Tibial artery (tissue), 4 donors: ENCODE measurements at places on chromosomes 1 and 21.

DNA sequence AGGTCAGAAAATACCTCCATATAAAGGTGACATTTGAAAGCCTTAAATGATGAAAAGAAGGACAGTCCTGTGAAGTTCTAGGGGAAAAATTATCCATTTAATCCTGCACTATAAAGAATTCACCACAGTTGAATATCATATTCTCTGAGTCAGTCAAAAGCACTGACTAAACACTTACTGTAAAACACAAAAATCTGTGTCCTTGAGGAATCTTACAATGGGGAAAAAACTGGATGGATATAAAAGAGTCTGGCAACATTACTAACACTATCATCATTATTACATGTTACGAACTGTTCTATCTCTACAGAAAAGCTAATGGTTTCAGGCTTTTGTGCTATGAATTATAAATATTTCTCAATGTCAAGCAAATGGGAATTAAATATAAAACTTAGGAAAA lies 42.4 kb upstream of the HP1BP3 start:
- DNase-seq, result no peak

DNA sequence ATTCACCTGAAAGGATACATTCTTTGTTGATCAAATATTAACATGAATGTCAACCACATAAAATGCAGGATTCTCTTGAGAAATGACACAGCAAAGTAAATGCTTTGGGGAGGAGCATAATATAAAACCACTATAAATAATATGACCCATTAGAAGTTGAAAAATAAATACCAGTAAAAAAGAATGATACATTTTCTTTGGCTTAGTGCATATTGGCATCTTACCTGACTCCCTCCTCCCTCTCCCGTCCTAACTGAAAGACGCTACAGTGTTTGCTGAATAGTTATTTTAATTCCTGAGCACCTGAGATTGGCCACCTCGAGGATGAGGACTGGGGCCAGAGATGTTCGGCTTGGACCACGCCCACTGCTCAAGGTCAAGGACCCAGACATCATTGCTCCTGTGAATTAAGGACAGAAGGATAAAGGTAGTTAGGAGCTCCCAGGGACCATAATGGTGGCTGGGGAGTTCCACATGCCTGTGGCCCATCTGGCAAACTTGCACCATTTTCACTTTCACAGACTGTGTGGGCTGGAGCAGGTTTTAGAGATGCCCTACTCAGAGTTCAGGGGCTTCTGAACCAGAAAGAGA lies 16.4 kb upstream of the CPLANE2 start:
- peak; percentile 38 for DNase-seq

DNA sequence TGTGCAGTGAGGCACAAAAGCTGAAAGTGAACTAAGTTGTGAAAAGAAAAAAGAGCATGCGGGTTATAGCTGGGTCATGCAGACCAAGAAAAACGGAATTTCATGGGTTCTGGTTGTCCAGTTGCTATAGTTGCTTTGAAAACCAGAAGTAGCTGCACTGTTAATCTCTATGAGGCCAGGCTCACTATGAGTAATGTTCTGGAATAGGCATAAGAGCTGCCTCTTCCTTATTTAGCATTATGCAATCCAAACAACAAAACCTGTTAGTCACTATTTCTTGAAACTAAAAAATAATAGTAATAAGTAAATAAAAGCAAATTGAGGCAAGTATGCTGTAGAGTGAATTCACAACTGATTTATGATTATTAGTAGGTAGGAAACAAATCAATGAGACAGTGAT lies 1383.7 kb downstream of the MRPL39 start:
- no peak for DNase-seq

GRCh38 chr1:32240140-32240951 lies 6.7 kb upstream of the FAM167B start:
- peak; percentile 69 for DNase-seq

GRCh38 chr1:118948846-118949245 lies 39.3 kb downstream of the TBX15 start:
- DNase-seq, result no peak
